ENCODE measurements at places on chromosomes 16 and 17. TPM values are rescaled to one million over a fixed set of nuclear protein-coding genes. Genes with fewer than 3 reads are reported as not detected.

Gene KRT17
- polyA plus RNA-seq = 4.6 TPM

DNA sequence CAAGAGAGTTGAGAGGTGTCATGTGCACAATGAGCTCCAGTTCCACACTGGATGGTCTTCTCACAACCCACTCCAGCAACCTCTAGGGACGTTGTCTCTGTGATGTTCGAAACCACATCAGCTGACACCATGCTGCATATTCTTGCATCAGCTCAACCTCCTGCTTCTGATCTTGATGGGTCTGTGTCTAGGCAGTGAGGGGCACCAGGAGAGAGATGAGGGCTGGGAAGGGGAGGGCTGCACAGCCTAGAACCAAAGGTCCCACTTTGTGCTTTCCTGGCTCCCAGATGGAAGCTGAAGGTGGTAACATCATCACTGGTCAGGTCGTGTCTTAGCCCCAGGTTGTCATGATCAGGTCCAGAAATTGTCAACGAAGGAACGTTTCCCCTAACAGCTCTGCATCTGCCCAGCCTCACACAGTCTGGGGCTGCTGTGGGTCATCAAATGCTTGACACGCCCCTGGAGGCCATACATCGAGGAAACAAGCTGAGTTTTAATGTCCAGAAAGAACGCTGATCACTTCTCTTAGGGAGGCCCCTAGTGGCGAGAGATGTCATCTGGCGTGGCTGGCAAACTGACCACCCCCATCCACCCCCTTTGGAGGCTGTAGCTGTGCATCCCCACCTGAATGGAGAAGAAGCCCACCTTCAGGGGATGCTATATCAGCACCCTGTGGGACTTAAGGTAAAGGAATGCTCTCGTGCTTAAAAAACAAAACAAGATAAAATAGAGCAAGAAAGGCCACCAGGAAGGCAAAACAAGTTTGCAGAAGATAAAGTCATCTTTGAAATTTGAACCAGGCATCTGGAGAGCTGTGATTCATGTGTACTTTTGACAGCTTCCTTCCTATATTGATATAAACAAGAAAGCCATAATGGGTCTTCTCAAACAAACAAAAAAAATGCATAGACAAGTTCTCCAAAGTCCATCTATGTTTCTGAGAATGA, 58.3 kb downstream of the WIPI1 start:
- peak; percentile 81 for DNase-seq

Gene OR3A2
- not detected for polyA plus RNA-seq

Gene KRTAP3-1
- not detected for polyA plus RNA-seq

DNA sequence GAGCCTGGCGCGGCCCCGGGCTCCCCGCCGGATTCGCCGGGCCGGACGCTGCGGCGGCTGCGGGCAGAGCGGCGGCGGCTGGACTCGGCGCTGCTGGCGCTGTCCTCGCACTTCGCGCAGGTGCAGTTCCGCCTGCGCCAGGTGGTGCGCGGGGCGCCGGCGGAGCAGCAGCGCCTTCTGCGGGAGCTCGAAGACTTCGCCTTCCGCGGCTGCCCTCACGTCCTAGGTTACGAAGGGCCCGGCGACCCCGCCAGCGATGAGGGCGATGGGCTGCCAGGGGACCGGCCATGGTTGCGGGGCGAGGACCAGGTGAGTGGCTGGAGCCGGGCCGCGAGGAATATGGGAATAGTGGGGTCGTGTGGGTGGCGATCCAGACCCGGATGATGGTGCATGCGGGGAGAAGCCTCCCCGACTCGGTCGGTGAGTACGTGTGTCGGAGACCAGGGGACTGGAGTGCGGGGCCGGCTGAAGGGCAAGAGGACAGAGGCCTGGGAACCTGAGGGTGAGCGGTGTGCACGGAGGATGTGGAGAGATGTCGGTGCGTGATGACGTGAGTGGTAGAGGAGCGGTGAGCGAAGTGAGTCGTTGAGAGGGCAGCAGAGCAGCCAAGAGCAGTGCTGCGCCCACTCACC, 517 bp downstream of the RUNDC1 start:
- peak; percentile 64 for DNase-seq

- DNase-seq = no peak
Observed at GRCh38 chr16:19703172-19703889, 14.7 kb downstream of the KNOP1 start.

- DNase-seq = peak; percentile 4
Observed at GRCh38 chr16:65769776-65770438, 596.6 kb upstream of the CDH5 start.

Gene MAP2K6
- 2.4 TPM for polyA plus RNA-seq

Gene TSEN54
- 14.9 TPM for polyA plus RNA-seq

Gene HSD17B2
- not detected for polyA plus RNA-seq

Gene YBX2
- 0.17 TPM for polyA plus RNA-seq

DNA sequence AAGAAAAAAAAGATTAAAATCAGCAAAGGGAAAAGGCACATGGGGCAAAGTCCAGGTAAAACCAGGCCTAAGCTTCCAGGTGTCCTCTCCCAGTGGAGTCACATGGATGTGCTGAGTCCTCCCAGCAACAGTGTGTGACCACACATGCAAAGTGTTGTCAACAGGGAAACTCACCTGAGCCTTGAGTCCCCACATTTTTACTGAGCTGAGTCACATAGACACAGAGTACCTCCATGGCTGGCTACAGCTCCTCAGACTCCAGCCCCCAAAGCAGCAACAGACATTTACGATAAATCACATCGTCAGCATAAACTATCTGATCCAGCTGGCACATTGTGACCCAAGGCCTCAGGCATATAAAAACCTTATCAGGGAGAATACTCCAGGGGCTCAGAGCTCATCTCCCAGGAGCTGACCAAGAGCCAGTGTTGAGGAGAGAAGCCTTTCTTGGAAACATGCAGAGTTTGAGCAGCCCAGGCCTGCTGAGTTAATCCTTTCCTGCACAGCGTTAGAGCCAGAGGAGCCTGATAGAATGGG, 20.5 kb downstream of the ERCC4 start:
- DNase-seq = no peak

DNA sequence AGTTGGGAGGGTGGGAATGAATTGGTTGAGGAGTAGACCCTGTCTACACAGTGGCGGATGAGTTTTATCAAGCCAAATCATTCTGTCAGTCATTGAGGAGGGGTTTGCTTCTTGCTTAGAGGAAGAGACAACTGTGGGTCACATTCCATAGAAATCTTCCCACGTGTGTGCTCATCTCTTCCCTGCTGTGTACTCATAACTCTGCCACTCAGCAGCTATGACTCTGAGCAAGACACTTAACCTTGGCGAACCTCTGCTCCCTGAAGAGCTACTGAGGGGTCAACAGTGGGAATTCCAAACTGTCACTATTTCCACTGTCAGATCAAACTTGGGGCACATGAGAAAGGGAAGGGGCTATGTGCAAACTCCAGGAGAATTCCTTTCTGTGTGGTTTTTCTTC, 72.6 kb upstream of the COX10 start:
- DNase-seq = no peak

DNA sequence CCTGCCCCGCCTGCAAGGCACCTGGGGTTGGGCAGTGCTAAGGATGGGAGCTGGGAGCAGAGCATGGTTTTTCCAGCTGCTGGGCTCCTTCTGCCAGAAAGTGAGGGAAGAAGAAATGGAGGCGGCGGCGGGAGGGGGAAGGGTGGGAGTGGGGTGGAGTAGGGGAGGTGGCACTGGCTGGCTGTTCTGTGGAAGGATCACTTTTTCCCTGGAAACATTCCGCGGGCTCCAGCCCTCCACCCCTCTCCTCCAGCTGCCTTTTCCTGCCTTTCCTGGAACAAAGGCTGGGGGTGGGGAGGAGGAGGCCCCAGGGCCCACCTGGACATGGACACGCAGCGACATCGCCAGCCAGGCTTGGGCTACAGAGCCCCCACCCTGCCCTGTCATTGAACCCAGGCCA, 41.1 kb downstream of the CFAP20 start:
- no peak for DNase-seq

Gene PFN1
- polyA plus RNA-seq = 1,671 TPM

GRCh38 chr17:73196500-73196899, 3.6 kb downstream of the COG1 start:
- DNase-seq = no peak

DNA sequence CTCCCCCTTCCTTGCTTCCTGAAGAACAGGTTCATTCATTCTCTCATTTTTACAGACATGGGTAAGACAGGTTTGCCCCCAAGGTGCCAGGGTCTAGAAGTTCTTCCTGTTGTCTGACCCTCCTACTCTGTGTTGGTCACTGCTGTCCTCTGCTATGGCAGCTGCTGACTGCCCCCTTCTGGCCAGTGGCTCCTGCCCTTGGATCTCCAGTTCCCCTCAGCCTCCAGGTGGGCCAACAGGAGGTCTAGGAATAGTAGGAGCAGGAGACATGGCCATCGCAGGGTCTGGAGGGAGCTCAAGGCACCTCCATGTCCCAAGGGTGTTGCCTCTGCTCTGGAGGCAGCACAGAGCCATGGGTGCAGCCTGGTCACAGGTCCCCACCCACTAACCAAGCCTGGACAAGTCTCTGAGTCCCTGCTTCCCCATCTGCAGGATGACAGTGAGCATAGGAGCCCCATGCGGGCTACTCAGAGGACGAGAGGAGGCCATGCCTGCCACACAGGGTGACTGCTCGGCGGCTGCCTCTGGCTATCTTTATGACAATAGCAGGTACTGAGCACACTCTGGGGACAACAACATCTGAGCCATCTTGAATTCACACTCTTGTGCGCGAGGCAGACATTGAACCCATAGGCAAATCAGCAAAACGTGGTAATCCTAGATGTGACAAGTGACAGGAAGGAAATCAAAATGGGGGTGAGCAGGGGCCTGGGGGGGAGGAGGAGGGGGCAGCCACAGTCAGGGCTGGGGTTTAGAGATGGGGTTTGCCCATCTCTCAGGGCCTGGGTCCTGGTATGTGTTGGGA, 27.0 kb upstream of the NXPH3 start:
- DNase-seq = peak; percentile 30

DNA sequence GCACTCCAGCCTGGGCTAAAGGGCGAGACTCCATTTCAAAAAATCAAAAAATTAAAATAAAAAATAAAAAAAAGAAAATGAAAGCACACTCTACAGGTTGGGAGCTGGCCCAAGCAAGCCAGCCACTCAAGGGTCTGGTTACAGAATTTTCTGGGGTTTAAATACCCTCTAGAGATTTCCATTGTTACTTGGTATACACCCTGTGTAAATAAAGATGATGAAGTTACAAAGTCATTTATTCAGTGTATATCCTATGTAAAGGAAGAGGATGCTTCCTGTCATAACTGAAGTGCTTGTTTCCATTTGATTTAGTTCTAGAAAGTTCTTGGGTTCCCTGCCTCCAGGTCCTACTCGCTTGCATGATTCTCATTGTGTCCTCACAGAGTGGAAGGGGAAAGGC, 79.9 kb upstream of the C17orf78 start:
- no peak for DNase-seq

DNA sequence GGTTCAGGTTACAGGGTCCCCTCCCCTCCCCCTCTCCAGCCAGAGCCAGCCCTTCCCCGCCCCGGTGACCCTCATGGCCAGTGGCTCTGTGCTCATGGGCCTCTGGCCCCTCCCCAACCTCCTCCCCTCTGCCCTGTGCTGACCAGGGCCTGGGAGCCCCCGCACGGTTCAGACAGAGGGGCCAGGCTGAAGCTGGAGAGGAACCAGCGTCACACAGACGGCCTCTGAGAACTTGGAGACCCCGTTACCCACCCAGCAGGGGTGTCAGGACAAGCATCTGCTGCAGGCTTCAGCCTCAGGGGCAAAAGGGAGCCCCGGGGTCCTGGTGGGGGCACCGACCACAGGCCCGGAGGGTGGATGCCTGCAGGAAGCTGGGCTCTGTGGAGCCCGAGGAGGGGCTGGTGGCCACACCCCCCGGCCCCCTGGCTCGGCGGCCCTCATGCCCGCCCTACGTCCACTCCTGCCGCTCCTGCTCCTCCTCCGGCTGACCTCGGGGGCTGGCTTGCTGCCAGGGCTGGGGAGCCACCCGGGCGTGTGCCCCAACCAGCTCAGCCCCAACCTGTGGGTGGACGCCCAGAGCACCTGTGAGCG, at the start of gene WFIKKN1:
Gene WFIKKN1, plus strand, starts transcription at position 171 of the 591 bp plus-strand sequence. Its CDS starts 269 bp downstream, at position 440.
- no peak for DNase-seq

- no peak for DNase-seq
Observed at GRCh38 chr17:10879190-10879836, 41.4 kb upstream of the PIRT start.

Gene DNAH2
- 0.02 TPM for polyA plus RNA-seq

DNA sequence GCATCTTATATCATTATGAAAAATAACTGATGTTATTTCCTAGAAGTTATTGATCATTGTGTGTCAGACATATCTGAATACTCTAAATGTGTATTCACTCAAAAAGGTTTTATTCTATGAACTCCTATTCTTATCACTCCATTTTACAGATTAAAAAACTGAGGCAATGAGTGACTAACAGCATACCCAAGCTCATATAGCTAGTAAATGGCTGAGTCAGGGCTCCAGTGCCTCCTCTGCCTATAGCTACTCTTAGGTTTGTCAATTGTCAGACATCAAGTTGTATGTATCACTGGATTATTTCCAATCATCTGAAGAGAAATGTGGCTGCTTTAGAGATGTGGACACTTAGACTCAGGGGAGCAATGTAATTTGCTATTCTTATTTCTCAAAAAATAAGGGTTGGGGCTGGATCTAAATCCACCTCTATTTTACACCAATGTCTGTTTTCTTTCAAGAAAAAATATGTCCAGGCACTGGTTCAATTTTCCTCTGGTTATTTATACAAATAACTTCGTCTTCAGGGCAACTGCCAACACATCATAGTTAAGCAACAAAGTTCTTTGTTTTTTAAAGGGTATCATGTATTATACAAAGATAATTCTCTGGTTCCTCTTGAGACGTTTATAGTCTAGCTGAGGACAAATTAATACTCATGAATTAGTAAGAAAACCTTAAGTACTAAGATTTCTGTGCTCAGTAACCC, 328.9 kb upstream of the MAF start:
- no peak for DNase-seq

GRCh38 chr16:68992521-68992920, 112.9 kb upstream of the HAS3 start:
- DNase-seq = peak; percentile 86

- no peak for DNase-seq
Observed at GRCh38 chr17:9647014-9647413, 1.7 kb downstream of the USP43 start.

DNA sequence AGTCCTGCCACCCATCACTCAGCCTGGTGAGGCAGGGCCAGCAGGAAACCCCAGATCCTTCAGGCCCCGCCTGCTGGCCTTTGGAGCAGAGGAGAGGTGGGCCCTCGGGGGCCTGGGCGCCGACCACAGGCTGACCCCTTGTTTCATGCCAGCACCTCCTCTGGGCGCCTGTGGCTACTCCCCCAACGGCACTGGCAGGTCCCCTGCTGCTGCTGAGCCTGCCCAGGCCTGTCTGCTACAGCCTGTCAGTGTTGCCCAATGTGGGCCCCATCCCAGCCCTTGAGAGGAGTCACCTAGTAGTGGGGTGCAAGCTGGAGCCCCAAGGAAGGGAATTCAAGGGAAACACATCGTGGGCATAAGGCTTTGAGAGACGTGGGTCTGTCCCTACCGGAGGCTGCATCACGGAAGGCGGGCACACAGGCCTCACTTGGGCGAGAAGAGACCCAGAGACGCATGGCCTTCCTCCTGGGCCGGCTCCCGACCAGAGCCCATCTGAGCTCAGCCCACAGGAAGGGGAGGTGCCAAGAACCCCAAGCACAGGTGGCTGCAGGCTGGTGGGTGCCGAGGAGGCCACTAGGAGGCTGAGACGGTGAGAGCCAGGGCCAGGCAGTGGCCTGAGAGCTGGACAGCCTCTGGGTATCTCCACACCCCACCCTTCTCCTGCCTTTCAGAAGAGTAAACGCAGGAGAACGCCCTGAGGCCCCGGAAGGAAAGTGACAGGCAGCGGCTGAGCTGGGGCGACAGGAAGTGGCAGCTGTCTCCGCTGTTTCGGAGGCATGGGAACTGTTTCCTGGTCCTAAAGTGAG, 8.0 kb upstream of the FASN start:
- DNase-seq = peak; percentile 37
